Femur (tissue), 1 donor: ENCODE measurements at places on chromosomes 12 and 14.

GRCh38 chr12:16599081-16599480 lies 6.9 kb downstream of the LMO3 start:
- DNase-seq = no peak

- DNase-seq = no peak
These were observed 82.7 kb downstream of the C14orf132 start for GRCh38 chr14:96121660-96122395.

DNA sequence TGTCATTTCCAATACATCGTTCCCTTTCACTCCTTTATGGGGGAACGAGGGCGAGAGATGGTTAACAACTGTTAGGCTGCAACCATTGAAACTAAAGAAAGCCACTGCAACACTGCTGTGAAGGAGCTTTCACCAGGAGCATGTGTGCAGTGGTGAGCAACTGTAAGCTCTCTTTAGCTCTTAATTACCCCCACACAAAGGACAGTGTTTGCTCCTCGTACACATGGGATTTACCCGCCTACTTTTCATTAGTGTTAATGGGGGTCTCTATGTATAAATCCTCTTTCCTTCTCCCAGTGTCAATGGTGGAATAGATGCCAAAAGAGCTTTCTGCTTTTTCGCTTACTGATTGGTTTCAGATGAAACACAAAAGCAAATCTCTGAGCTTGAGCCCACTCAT lies 343.1 kb downstream of the FLRT2 start:
- DNase-seq = no peak

DNA sequence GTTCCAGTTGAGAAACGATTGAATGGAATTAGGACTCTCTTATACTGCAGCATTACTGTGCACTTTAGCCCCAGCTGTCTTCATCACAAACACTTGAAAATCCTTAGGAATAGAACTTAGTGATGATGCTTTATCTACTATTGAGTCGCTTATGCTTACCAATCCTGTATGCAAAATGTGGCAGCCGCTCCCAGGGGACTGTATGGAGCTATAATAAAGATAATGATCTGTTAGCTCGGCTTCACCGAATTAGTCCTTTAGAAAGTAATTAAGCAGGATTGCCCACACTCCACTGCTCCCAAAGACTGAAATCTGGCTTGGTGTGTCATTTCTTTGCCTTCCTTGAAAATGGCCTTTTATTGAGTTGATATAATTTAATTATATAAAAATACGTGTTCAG lies 10.6 kb downstream of the EML1 start:
- DNase-seq = no peak

DNA sequence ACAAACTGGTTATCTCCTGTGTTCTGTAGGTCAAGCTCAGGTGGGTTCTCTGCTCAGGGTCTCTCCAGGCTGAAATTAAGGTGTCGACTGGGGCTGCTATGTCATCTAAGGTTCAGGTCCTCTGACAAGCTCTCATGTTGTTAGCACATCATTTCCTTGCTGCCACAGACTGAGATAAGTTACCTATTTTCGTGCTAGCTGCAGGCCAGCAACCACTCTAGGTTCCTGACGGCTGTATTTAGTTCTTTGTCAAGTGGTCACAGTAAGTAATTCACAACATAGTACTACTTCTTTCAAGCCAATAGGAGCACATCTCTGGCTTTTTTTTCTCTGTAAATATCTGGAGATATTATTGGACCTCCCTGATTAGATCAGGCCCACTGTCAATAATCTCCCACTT lies 169.3 kb upstream of the CAND1 start:
- DNase-seq = no peak

DNA sequence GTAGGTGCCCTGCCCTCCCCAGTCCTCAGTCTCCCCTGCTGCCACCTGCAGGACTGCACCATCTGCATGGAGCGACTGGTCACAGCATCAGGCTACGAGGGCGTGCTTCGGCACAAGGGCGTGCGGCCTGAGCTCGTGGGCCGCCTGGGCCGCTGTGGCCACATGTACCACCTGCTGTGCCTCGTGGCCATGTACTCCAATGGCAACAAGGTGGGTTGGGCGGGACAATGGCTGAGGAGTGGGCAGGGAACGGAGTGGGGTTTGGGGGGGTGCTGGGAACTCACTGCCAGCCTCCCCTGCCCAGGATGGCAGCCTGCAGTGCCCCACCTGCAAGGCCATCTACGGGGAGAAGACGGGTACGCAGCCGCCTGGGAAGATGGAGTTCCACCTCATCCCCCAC lies 38.2 kb downstream of the DTX1 start:
- no peak for DNase-seq
